ENCODE measurements at places on chromosomes 1 and 21.

- DNase-seq, result no peak
Observed at GRCh38 chr1:159880430-159880829, 18.0 kb upstream of the VSIG8 start.

GRCh38 chr1:18819203-18819602 lies 40.3 kb downstream of the TAS1R2 start:
- no peak for DNase-seq

- DNase-seq, result no peak
Observed at GRCh38 chr1:103517380-103518047, 8.0 kb upstream of the RNPC3 start.

- DNase-seq, result no peak
Observed at GRCh38 chr1:226344441-226345259, 35.7 kb upstream of the LIN9 start.

- DNase-seq, result no peak
Observed at GRCh38 chr21:34690041-34690792, 21.4 kb downstream of the CLIC6 start.

DNA sequence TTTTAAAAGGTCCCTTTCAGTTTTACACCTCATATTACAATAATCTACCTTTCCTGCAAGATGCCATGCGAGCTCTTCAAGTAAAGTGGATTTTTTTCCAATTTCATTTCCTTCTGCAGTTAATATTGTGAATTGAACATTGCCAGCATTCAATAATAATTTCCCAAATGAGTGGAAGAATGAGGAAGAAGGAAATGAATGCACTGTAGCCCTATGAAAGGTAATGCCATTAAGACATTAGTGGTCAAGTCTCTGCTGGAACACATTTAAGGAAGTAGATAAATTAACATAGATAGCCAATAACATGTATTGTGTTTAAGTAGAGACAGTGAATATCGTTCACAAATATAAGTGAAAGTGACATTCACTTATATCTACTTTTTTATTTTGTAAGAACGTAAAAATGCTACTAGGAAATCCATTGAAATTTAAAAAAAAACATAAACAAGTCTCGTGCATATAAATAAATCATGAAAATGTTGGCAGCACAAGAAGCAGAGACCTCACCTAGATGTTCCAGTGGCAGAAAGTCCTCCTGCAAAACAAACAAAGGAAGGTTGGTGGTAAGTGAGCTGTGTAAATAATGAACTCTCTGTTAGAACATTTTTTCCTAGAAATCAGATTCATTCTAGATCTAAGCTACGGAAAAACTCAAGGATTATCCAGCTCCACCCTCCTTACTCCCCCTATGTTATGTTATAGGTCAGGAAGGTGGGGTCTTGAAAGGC lies 17.7 kb downstream of the FCRL3 start:
- DNase-seq, result no peak

- DNase-seq, result no peak
Observed at GRCh38 chr1:170592591-170593111, 60.7 kb downstream of the GORAB start.

DNA sequence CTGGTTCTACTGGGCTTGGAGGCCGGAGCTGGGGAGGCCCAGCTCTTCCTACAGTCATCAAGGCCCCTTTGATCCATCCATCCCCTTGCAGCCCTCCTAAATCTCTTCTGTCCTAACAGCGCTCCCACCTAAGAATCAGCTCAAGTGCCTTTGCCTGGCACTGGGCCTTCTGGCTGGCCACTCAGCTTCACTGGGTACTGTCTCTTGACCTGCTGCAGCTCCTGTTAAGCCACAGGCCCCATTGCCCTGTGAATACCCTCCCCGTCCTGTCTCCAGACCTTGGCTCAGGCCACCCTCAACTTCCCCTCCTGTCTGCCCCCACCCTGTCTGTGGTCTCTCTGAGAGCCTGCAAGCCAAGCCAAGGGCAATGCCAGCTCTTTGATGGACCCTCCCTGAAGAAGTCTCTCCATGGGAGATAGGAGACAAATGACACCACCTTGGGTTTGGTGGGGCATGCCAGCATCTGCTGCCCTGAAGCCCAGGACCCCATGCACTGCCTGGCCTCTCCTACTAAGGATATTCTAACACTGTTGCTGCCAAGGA lies 27.3 kb downstream of the FAM151A start:
- DNase-seq, result no peak

- DNase-seq, result no peak
Observed at GRCh38 chr1:62476525-62477219, 39.8 kb downstream of the USP1 start.

DNA sequence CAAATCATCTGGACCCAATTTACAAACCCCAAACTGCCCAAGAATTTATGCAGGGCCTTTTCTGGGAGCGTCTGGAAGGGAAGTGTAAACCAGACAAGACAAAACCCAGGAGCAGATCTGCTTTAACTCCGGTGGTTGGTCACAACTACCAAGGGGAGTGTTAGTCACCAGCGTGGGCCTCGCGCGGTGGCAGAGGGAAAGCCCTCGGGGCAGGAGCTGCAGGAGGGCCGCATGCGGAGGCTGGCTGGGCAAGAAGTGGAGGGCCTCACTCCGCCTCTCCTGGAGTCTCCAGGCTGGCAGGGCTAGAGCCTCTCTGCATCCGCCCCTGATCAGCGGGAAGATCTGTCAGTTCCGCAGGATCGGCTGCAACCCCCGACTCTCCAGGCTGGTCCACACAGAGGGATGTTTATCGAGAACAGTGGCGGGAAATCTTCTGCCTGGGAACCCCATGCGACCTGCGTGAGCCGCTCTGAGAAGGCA lies 2.0 kb downstream of the COL24A1 start:
- peak; percentile 8 for DNase-seq

- no peak for DNase-seq
Observed at GRCh38 chr1:13706046-13706445, 6.1 kb downstream of the PRDM2 start.

DNA sequence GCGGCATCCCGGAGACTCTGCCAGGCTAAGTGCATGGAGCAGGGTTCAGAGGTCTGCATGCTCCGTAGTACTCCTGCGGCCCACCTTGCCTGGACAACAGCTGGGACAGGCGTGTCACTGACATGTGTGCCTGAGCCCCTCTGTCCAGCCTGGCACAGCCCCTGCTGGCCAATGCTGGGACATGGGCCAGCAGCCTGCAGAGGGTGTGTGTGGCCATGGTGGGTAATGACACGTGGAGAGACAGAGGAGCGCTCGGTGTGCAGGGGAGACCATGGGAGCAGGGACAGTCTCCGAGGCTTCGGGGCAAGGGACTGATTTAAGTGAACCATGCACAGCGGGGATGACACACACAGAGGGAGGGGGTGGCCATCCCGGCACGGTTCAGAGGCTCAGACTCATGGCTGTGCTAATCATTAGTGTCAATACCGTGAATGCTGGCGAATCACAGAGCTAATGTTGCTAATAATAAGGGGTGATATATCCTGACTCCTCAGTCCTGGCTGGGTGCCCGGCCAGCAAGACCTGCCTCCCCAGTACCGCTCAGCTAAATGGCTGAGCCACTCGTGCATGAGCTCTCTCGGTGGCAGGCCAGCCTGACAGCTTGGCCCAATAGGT lies 41.5 kb downstream of the IGSF21 start:
- peak; percentile 25 for DNase-seq

DNA sequence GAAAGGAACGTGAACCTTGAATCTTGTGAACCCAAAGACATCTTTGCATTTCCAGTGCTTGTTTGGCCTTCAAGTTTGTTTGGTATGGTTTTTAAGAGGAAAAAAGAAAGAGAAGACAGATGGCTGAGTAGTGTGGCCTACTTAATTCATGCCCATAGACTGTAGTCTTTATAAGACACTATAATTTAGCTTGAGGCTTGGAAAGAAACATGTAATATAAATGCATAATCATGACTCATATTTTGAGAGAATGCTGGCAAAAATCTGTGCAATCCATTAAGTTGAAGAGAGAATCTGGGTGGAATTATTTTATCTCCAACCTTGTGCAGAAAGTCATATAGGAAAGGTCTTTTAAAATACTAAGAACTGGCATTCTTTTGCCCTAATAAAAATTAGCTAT lies 179.3 kb downstream of the SIPA1L2 start:
- no peak for DNase-seq

- DNase-seq, result no peak
Observed at GRCh38 chr21:43842742-43843141, 22.3 kb upstream of the AGPAT3 start.

- DNase-seq, result no peak
Observed at GRCh38 chr1:177897998-177898654, 71.7 kb downstream of the SEC16B start.

DNA sequence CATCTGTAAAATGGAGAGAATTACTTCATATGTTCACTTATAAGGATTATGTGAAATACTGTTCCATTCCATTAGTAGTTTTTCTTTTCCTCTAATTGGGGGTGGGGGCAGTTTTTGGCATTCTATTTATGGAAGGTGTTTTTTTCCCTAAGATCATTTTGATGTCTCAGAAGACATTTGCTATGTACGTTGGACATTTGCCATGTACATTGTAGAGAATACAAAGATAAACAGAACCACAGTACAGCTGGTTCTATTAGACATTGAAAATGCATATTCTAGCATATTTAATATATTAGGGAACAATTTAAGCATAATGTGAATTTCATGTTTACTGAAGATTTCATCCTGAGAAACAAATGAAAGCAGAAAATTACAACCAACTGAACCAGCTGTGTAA lies 98.5 kb downstream of the PTBP2 start:
- no peak for DNase-seq

DNA sequence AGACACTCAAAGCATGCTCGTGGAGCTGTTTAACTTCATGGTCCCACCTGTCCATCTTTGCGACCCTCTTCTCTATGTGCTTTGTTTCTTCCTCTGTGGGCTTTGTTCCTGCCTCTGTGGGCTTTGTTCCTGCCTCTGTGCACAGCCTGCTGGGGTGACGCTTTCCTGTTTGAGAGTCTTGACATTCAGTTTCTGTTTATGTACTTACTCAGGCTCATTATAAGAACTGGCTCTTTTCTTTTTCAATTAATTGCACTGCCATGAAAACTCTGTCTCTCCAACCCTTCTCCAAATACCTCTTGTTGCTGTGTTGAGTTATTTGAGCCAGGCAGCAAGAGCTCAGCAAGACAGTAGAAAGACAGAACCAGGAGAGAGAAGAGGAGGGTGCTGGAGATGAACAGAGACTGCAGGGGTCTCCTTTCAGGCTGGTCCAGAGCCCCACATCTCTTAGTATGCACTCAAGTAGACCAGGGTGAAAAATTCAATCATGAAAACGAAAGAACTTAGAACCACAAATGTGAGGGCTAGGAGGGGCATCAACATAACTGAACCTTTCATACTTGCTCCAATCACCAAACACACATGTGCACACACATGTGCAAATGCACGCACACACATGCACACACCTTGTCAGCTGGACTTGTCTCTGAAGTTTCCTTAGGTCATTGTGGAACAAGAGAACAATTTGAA lies 88.3 kb upstream of the SGIP1 start:
- no peak for DNase-seq

- DNase-seq, result peak; percentile 44
Observed at GRCh38 chr21:31198575-31198974, 145.5 kb downstream of the TIAM1 start.

GRCh38 chr1:224700918-224701531 lies 84.9 kb downstream of the CNIH3 start:
- peak; percentile 82 for DNase-seq

DNA sequence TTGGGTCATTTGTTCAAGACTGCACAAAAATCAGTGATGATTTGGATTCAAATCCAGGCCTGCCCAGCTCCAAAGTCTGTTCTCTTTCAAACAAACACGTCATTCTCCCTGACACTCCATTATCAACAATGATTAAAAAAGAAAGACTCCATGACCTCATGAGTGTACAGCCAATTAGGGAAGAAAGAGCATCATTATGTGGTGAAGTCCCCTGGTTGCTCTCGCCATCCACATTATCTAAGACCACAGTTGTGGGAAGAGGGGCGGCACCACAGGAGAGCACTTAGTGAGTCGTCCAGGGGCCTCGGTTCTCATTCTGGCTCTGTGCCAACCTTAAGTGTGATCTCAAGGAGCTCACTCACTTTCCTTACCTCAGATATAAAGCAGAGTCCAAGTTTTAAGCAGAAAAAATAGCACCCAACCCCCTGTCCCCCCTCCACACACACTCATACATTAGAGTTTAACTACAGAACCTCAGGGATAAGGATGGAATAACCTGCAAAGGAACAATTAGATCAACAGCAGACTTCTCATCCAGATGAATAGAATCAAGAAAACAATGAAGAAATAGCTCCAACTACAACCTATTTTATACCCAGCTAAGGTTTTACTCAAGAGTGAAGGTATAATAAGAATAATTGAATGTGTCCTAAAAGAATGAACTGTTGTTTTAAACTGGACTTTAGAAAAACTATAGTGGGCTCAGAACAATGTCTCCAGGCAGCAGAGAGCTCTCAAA lies 47.8 kb downstream of the COL6A1 start:
- DNase-seq, result no peak

- DNase-seq, result no peak
Observed at GRCh38 chr1:40264354-40264781, 6.3 kb downstream of the ZMPSTE24 start.

GRCh38 chr21:43653626-43654025 lies 5.7 kb downstream of the HSF2BP start:
- DNase-seq, result no peak

- DNase-seq, result no peak
Observed at GRCh38 chr1:116693759-116694480, 26.4 kb upstream of the IGSF3 start.

DNA sequence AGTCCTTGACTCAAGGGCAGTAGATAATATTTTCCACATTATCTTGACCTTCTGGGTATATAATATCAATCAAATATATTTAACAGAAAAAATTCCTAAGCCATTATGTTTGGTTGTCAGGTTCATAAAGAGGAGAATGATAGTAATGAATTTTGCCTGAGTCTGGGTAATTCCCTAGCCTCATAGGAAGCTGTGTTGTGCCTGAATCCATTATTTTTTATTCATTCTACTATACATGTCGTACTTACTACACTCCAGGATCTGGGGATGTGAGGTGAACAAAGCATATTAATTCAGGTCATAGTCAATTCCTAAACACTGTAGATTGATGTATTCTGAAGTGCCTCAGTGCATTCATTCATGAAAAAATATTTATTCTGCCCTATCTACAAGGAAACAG lies 204.2 kb downstream of the PTGER3 start:
- DNase-seq, result no peak

GRCh38 chr1:33762109-33762830 lies 101.6 kb upstream of the HMGB4 start:
- DNase-seq, result no peak

DNA sequence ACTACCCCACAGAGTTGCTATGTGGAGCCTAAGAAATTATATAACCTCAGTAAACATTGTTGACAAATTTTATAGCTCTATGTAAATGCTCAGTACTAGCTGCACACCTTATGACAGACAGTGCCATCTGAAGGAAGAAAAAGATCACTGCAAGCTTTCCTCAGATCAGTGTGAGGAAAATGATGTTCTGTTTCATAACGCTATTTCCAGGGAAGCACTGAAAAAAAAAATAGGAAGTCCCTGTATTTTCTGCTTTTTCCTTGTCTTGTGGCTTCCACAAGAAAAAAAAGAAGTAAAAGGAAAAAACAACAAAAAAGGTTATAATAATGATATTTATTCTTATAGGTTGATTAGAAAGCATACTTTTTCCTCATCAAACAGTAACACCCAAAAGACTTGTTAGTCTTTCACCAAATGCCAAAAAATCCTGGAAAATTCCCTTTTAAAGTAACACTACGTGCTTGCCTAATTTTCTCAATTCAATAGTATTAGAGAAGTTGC lies 23.2 kb downstream of the LYST start:
- DNase-seq, result peak; percentile 50

GRCh38 chr1:85862456-85862855 lies 154.2 kb upstream of the ZNHIT6 start:
- no peak for DNase-seq
